ENCODE measurements at places on chromosomes 5 and 9.

- DNase-seq: no peak
Observed at GRCh38 chr9:13804532-13804931, 509.4 kb downstream of the NFIB start.

DNA sequence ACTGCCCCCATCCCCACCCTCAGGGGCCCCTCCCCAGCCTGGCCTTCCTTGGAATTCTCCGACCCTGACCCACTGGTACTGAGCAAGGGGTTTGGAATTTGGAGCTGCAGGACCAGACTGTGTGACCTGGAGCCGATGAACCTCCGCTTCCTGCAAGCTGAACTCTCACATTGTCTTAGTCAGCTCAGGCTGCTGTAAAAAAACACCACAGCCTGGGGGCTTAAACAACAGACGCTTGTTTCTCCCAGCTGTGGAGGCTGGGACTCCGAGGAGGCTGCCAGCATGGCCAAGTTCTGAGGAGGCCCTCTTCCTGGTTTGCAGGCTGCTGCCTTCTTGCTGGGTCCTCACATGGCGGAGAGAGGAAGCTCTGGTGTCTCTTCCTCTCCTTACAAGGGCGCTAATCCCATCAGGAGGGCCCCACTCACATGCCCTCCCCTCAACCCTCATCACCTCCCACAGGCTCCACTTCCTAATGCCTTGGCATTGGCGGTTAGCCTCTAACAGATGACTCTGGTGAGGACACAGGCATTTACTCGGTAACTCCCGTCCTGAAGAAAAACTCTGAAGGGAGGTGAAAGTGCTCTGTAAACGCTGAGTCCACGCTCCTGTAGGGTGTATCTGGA is 42.4 kb downstream of the C5orf15 start:
- no peak for DNase-seq

GRCh38 chr5:139481122-139481533 is 1.4 kb downstream of the STING1 start:
- no peak for DNase-seq

DNA sequence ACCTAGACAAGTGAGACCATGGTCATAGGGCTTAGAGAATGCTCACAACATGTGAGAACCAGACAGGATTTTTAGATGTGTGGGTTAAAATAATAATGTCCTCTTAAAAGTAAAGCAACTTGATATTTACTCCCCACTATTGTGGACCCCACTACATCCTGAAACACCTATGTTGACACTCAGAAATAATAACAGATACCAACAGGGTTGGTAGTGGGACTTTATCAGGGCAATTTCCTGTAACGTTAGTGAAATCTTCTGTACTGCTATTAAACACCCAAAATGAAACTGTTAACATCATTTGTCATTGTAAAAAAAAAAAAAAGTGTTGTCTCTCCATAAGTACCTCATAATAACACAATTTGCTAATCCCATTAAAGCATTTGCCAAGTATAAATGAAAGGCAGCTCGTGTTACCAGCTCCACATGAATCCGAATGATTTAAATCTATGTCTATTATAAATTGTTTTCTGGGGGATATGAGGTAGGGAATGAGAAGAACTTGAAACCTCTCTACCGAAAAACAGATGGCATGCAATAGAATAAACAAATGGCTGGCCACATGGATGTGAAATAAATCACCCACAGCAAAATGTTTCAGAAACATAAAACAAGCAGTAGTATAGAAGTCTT is 285.9 kb downstream of the ARHGEF28 start:
- no peak for DNase-seq

DNA sequence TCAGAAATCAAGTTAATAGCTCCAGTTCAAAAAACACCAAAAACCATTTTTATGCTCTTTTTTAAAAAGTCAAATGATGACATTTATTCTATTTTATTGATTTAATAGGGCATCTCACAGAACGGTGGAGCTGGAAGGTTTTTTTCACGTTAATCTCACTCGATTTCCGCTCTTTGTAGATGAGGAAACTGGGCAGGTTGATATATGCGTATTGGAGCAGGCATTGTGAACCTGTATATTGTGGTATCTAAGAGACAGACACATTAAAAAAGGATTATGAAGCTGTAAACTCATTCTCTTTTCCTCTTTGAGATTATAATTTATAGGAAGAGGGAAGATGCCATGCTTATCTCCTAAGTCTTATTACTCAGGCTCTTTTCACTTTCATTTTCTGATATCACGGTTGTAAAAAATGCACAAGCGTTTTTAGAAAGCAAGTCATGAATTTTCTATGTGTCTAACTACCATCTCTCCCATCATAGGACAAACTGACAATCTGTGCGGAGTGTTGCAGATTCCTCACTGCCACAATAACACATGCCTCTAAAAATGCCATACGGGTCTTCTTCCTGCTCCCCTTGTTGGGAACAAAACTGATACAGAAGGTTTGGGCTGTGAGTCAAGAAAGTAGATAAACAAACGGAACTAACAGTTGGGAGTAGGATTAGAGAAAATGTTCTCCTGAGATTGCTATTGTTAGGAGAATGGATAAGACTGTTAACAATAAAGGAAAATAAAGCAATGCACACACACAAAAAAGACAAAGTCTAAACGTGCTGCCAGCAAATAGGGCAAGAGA is 1997.7 kb downstream of the MAT2B start:
- no peak for DNase-seq

DNA sequence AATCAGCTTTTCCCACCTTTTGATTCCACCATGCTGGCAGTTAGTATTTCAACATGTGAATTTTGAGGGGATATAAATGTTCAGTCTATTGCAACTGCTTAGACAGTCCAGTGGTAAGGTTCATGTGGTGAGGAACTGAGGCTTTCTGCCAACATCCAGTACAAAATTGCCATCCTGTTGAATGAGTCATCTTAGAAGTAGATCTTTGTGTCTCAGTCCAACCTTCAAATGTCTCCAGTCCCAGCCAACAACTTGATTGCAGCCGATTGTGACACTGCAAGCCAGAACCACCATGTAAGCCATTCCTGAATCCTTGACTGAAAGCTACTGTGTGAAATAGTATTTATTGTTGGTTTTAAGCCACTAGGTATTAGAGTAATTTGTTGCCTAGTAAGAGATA is 331.5 kb upstream of the GRIN3A start:
- DNase-seq: no peak

- DNase-seq: no peak
Observed at GRCh38 chr9:114860187-114860586, 54.3 kb upstream of the TNFSF15 start.

DNA sequence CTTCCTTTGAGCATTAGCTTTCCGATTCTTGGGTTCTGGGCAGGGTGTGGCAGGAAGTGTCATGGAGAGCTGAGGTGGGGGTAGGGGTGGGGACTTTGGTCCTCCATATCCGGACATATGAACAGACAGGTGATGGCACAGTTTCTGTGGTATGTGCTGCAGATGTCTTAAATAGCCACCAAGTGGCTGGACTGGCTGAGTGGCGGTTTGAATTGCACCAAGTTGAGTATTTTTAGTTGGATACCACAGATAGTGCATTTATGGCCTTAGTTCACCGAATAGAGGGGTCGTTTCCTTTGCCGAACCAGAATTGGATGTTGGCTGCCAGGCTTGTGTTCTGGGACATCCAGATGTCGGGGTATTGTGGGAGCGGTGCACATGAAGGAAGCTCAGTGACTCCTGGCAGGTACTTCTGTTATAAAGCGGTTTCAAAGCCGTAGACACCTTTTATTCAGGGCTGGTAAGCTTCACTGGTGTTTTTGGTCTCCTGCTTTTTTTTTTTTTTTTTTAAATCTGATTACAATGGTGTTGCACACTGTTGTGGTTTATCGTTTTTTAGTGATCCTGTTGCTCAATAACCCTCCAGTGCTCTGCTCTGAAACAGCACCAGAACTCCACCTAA is 15.1 kb upstream of the TNFAIP8 start:
- no peak for DNase-seq

DNA sequence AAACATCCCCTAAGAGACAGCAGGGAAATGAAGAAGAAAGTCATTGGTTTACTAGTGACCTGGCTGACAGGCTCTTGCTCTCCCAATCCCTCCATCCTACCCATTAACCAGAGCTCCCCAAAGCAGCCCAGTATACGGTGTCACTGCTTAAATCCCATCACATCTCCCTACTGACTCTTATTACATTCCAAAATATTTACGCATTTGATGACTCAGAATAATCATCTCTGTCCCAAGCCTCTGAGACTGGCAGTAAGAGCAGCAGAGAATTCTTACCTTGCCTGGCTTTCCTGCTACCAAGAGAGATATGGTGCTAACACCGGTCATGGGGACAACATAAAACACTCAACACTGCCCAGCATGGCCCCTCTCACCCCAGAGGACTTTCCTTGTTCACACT is 20.2 kb upstream of the WHRN start:
- DNase-seq: no peak

DNA sequence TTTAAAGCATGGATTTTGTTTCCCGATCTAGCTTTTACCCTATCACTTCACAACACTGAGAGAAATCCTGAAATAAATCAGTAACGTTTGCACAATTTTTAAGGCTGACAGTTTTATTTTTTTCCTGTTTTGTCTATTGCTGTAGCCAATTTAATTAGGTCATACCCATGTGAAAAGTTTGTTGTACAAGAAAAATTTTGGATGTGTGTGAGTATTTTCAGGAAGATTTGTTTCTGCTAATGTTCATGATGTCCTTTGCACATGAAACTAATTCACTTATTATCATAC is 237.8 kb downstream of the ARRDC3 start:
- no peak for DNase-seq

DNA sequence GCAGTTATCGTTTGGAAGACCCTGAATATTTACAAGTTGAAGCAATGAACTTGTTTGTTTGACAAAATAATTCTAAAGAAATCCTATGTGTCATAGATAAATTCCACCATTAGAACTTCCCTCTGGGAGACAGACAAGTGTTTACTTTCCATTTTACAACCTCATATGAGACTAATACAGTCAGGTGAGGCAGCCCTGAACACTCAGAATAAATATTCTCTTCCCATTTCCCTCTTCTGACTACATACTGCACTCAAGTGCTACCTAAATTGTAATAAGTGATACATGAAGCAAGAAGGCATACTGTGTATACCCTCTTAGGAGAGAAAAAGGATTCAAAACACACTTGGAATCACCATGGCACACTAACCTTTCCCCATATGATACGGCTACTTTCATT is 6.8 kb downstream of the RASEF start:
- no peak for DNase-seq

GRCh38 chr5:133147411-133147810 is 95.6 kb downstream of the HSPA4 start:
- DNase-seq: no peak

- no peak for DNase-seq
Observed at GRCh38 chr9:94168203-94169000, 84.1 kb downstream of the PTPDC1 start.

DNA sequence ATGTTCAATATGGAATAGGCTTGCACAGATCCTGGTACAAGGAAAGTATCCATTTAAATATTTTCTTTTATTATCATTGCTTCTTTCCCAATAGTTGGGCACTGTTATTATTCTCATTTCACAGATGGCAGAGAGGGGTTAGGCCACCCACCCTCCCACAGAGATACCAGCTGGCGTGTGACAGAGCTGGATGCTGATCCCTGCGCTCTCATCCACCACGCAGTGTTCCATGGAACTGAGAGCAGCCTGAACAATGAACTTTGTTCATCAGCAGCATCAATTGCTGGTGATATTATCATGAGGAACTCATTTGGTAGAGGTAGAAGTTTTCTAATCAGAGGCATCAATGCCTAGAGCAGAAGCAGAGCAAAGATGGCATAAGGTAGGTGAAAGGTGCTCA is 227.9 kb downstream of the ESM1 start:
- DNase-seq: no peak

Data from stimulated activated CD8-positive, alpha-beta memory T cell treated with anti-CD3 and anti-CD28 coated beads, Interleukin-7, amount 100 ng/mL, for 48 hours (primary cell).